ENCODE measurements at places on chromosomes 3 and 15. TPM values are rescaled to one million over a fixed set of nuclear protein-coding genes. Genes with fewer than 3 reads are reported as not detected.
A peak's percentile ranks its signal among the peaks of the same experiment; 100 is the strongest.

GRCh38 chr15:33442449-33442848 lies 131.7 kb downstream of the RYR3 start:
- no peak for DNase-seq

DNA sequence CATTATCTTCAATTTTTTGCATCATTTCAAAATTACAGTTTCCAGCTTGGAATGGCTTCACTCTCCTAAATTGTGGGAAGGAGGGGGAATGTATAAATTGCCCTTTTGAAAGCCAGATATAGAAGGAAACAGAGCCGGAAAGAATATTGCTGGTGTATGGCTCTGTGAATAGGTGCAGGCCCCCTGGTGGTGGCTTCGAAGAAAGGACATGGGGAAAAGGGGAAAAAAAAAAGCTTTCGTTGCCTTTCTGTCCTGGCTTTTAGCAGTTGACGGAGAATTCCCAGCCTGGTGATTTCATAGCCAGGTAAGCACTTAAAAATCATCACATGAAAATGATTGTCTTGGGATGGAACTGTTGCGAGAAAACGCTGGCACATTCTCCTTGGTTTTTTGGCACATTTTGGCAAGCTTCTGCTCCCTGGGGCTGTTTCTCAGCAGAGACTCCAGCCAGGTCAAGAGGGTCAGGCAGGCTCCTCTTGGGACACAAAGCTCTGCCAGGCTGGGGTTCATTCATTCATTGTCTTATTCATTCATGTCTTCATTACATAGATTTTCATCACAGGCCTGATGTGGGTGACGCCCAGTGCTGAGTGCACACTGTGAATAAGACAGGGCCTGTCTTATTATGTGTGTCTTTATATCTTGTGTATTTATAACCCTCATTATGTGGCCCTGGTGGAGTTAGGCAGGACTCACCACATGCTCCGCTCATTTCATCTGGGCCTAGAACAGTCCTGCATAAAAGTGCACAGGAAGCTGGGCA lies 300.0 kb upstream of the TPM1 start:
- DNase-seq: peak; percentile 67

DNA sequence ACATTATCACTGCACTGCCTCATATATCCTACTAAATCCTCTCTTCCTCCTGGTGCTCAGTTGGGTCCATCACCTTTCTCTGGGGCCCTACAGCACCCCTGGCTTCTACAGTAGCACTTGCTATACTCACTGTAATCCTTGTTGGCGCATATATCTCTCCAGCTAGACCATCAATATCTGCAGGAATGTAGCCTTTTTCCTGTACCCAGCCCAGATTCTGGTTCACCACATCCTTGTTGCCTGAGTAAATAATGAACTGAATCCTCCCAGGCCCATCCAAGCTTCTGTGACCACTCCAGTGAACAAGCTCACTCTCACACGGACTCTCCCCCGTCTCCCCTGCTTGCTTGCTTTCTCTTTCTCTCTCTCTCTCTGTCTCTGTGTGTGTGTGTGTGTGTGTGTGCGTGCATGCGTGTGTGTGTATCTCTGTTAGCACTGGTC lies 62.5 kb upstream of the LIPC start:
- no peak for DNase-seq

GRCh38 chr15:80156176-80156720 lies 3.4 kb downstream of the FAH start:
- no peak for DNase-seq

GRCh38 chr3:145209561-145209960 lies 951.4 kb downstream of the PLOD2 start:
- no peak for DNase-seq

DNA sequence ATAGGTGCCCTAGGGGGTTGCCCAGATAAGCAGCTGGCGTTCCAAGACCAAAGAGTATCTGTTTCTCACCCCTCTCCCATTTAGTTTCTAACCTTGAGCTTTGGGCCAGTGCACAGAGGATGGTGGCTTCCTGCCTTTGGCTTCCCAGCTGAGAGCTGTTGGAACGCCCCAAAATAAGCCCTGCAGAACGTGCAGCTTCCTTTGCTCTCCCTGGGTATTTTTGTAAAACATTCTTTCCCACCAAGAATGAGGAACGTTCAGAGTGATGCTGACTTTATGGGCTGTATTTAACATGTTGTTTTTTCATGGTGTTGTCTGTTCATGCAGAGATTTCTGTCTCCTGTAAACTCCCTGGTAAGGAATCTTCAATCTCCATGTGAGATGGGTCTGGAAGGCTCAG lies 63.8 kb downstream of the LPP start:
- no peak for DNase-seq

DNA sequence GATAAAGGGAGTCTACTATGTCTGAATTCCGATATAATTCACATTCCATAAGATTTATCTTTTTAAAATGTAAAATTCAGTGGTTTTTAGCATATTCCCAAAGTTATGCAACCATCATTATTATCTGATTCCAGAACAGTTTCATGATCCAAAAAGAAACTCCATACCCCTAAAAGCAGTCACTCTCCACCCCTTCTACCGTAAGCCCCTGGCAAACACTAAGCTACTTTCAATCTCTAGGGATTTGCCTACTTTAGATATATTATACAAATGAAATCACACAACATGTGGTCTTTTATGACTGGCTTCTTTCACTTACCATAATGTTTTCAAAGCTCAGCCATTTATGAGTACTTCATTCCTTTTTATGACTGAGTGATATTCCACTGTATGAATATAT lies 65.6 kb downstream of the TMEM212 start:
- DNase-seq: no peak

GRCh38 chr3:169171739-169172138 lies 491.8 kb downstream of the MECOM start:
- DNase-seq: no peak

GRCh38 chr3:143538577-143538981 lies 309.7 kb downstream of the SLC9A9 start:
- DNase-seq: no peak

DNA sequence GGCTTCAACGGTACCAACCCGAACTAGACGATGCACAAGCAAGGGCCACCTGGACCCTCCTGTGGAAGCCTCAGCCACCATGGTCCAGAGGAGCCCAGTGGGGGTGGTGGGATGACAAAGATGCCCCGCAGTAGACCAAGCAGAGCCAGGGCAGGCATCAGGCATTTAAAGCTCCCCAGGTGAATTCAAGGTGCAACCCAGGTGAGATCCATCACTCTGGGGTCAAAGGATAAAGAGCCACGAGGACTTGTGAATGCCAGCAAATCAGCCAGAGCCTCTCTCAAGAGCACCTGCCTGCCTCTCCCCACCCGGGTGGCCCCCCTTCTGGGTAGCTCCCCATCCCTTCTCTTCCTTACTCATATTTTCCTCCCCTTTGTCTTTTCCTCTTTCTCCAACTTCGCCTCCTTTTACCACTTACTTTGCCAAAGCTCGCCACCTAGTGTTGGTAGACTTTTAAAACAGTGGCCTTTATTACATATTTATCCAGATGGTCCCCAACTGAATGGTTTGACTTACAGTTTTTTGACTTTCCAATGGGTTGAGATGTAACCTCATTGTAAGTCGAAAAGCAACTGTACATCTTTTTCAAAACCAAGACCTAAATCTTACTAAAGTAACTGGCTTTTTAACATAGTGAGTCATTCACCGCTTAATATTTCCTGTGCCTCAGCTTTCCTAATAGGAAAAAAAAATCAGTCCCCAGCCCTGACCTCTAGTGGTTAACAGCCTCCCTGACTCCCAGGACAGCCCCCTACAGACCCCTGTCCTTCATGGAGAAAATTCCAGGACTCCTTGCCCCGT lies 18.8 kb downstream of the PLA2G4F start:
- DNase-seq: peak; percentile 62

GRCh38 chr15:99704444-99704838 lies 28.8 kb downstream of the LYSMD4 start:
- peak; percentile 81 for DNase-seq

GRCh38 chr3:49255112-49255511 lies 21.9 kb downstream of the C3orf62 start:
- DNase-seq: no peak

DNA sequence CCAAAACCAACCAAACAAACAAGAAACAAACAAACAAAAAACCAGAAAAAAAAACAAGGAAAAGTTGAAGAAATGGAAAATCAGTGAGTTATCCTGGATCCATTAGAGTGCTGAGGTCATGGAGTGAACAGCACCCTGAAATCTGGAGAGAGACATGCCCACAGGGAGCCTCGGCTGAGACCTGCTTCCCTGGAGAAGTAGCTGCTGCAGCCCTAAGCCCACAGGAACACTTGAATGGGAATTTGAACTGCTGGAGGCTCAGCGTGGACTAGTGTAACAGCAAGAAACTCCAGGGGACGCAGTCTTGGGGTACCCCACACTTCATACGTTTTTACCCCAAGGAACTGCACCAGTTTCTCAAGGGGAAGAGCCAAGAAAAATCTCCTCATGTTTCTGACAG lies 144.1 kb upstream of the UBE3A start:
- no peak for DNase-seq

- no peak for DNase-seq
These were observed 16.2 kb downstream of the CEP19 start for GRCh38 chr3:196695849-196696226.

GRCh38 chr3:66099541-66100065 lies 60.9 kb upstream of the MAGI1 start:
- no peak for DNase-seq

GRCh38 chr3:140153736-140154135 lies 218.8 kb downstream of the CLSTN2 start:
- DNase-seq: no peak

DNA sequence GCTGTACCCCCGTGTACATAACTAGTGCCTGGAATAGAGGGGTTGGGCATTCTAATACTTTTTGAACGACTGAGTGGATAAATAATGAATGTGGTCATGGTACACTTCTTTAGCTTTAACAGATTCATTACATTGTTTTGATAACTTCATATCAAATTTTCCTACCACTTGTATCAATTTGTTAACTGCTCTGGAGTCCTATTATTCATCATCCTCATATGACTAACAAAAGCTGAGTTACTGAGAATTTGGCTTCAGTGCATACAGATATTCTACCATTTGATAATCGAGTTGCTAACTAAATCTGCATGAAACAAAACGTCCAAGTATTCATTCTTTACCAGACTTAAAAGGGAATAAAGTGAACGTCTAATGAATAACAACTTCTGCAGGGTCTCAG lies 31.7 kb downstream of the FRMD5 start:
- no peak for DNase-seq

GRCh38 chr3:35639254-35640186 lies at the start of gene ARPP21:
Gene ARPP21 (plus strand): TSS chr3:35639525. CDS start chr3:35681752, 42,227 bp downstream.
- peak; percentile 46 for DNase-seq

DNA sequence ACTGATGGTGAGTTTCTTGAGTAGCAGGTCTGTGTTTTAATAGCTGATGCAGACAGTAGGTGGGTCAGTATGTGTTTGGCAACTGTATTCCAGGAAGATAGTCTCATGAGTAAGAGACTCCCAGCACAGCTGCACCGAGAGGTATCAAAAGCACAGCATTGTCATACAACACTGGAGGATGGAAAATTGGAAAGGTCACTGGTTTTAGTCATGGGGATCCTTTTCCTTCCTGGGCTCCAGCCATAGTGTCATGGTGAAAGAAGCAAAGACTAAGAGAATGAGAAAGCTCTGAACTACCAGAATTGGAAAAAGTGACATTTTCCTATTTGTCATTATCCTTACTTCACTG lies 61.5 kb downstream of the P3H2 start:
- DNase-seq: no peak

DNA sequence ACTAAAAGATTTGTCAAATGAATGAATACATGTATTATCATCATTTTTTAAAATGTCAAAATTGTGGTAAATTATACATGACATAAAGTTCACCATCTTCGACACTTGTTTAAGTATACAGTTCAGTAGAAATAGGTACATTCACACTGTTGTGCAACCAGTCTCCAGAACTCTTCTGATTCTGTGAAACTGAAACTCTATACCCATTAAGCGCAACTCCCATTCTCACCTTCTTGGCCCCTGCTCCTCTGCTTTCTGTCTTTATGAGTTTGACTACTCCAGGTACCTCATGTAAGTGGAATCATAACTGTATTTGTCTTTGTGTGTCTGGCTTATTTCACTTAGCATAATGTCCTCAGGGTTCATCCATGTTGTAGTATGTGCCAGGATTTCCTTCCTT lies 50.1 kb upstream of the KBTBD8 start:
- no peak for DNase-seq

DNA sequence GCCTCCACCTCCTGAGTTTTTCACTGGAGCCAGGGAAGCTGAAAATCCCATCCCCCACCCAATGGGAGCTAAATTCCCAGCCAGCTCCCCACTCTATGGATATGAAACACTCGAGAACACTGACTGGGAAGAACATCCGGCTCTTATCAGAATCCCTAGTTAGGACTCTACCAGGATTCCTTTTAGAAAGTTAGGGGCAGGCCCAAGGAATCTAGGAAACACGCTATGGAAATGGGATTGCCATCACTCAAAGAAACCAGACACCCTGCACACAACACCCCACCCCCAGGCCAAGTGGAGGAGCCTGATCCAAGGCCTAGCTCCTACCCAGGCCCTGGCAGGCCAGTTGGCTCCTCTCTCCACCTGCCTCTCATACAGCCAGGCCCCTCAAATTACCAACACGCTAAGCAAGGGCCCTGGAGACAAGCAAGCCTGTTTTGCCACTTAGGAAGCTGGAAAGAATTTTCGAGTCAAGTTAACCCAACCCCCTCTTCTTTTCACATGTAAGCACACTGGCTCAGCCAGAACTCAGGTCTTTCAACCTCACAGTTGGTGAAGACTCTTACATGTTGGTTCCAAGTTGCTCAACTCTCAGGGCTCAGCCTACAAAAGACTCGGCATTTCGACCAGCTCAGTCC lies 75.5 kb downstream of the RBPMS2 start:
- DNase-seq: peak; percentile 76

GRCh38 chr15:53072077-53072476 lies 281.9 kb upstream of the ONECUT1 start:
- peak; percentile 26 for DNase-seq

GRCh38 chr3:99396651-99397275 lies 241.6 kb upstream of the COL8A1 start:
- DNase-seq: no peak

DNA sequence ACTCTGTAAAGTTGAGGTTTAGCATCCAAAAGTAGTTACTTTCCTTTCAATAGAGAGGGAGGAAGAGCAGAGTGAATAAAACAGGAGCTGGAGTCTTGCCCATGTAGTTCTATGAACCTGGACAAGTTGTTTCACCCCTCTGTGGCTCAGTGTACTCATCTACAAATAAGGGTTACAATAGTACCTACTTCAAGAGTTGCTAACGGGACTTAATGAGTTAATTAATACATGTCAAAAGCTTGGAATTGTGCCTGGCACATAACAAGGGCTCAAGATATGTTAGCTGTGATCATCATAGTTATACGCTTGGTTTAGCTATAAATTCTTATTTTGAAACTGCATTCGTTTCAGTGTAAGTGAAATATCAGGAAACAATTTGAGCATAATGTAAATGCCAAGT lies 388.5 kb upstream of the THBS1 start:
- peak; percentile 53 for DNase-seq

GRCh38 chr15:85889956-85890619 lies 95.4 kb upstream of the KLHL25 start:
- no peak for DNase-seq

The ROPN1 gene
- polyA plus RNA-seq: not detected

The NR1I2 gene
- polyA plus RNA-seq: 0.43 TPM

The RARB gene
- 11.2 TPM for polyA plus RNA-seq

The OR5K2 gene
- not detected for polyA plus RNA-seq

The KLHDC8B gene
- 84.0 TPM for polyA plus RNA-seq

The GANC gene
- 17.0 TPM for polyA plus RNA-seq

The SYNM gene
- polyA plus RNA-seq: 79.5 TPM

The SPINK8 gene
- not detected for polyA plus RNA-seq

The CLRN1 gene
- polyA plus RNA-seq: 0.19 TPM

The KNG1 gene
- polyA plus RNA-seq: 0.06 TPM

The ARPP21 gene
- polyA plus RNA-seq: 242 TPM

The HTR3E gene
- 0.14 TPM for polyA plus RNA-seq

The CCK gene
- 4.2 TPM for polyA plus RNA-seq

The SPSB4 gene
- polyA plus RNA-seq: 18.7 TPM

The APPL1 gene
- polyA plus RNA-seq: 35.9 TPM

The PLCB2 gene
- polyA plus RNA-seq: 7.9 TPM

All from hindlimb muscle (tissue), 1 donor.